ENCODE measurements at places on chromosomes 3 and 15. TPM values are rescaled to one million over a fixed set of nuclear protein-coding genes. Genes with fewer than 3 reads are reported as not detected.

- DNase-seq, result no peak
These were observed 72.4 kb upstream of the FOXB1 start for GRCh38 chr15:59931646-59932261.

- DNase-seq, result no peak
These were observed 99.9 kb downstream of the CD47 start for GRCh38 chr3:107990926-107991325.

- DNase-seq, result no peak
These were observed 173.7 kb upstream of the SLC2A2 start for GRCh38 chr3:171200052-171200749.

DNA sequence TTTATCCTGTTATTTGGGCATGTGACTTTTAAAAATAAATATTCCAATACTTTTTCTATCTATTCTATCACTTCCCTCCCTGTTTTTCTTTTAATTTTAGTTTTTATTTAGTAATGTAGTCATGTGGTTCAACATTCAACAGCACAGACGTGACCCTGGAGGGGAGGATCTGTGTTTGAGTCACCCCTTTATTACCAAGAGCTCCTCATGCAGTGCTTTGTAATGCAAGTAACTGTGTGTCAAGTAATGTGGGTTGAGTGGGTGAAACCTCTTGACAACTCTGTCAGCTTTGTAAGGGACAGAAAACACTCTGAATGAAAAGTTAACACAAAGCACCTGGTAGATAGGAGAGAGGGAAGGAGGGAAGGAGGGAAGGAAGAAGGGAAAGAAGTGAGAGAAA is 89.7 kb upstream of the FGF12 start:
- no peak for DNase-seq

- DNase-seq, result no peak
These were observed 14.7 kb downstream of the CMTM6 start for GRCh38 chr3:32487781-32488473.

Gene ATP6V1A
- 102 TPM for total RNA-seq

Measured in upper lobe of right lung (tissue), 1 donor.